ENCODE measurements at places on chromosomes 3 and 15.

GRCh38 chr3:37256447-37256846, 82.1 kb upstream of the LRRFIP2 start:
- no peak for DNase-seq

GRCh38 chr3:37147666-37148065, 26.7 kb downstream of the LRRFIP2 start:
- no peak for DNase-seq

DNA sequence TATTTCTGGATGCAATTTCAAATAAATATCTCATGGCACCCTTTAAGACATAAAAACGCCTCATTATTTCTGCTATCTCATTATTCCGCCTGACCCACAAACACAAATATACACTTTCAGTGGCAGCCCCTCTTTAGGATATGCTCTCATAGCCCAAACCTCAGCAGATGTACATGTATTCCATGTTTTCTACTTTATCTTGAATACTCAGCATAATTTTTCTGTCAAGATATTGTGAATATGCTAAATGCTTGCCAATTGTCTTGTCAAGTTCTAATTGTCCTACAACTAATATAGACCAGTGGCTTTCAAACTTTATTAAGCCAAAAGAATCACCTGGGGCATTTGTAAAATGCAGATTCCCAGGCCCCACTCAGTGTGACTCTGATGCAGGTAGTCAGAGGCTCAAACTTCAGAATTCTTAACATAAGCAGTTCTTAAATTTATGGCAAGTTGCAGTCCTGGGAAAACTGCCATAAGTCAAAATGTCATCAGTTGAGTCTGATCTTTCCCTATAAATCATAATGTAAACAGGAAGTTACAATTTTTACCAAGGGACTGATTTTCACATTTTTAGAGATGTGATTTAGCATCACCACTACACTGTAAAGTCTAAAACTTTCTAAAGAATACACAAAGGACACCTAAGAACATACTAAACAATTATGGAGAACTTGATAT, 135.1 kb downstream of the TBL1XR1 start:
- DNase-seq: no peak

DNA sequence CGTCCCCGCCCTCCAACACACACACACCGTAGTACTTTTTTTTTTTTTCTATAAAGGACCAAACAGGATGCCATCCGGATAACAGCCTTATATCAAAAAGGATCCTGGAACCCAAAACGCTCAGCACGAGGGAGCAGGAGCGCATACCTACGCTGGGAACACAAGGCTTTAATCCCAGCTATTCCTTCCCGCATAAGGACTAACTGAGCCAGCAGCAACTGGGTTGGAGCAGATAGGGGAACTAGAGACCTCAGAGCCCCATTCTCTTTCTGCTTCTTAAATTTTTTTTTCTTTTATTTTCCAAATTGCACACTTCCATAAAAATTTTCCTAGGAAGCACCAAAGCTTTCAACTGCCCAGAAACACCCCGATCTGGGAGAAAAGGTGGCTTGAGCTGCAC, 1.3 kb downstream of the TRANK1 start:
- DNase-seq: no peak

DNA sequence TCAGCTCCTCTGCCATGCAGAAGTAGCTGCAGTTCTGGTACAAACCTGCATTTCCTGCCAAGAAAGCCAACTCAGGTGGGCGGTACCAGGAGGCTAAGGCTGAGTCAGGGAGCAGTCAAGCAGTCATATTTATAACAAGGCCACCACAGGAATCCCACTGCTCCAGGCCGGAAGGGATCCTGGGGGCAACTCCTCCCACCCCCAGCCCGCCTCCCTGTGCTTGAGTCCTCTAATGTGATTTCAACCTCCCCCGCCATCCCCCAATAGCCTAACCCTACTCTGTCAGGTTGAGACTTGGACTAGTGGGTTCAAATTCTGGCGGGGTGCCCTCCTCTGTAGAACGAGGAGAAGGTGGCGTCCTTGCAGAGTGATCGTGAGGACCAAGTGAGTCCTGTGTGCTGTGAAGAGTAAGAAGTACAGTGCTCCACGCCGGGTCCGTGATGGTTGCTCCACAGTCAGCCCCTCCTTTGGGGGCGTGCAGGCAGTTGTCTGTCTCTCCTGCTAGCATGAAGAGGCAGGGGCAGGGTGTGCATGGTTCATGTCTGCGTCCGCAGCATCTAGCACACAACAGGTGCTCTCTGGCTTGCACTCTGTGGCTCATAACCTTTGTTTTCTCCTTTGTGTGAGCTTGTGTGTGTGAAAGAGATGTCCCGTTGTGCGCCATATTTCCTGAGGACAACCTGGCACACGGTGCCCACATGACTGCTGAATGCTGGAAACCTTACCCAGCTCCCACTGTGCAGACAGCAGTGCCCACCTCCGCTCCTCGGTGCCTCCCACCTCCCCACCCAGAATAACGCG, 78.3 kb downstream of the SMAD6 start:
- no peak for DNase-seq

DNA sequence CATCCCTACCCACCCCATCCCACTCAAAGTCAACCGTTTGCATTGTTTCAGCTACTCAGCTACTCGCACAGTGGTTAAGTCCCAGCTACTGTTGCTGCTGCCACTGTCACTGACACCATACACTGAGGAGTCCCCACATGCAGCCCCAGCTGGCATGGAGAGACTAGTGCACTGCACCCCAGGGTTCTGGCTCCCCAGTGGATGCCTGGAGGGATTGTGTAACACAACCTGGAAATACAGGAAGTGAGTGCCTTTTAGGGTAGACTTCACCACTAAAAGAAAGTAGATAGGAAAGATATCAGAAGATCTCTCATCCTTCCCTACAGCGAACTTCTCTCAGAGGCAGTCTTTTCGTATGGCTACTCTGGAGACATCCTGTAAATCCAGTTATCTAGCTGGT, 169.2 kb upstream of the STRIT1 start:
- no peak for DNase-seq

- no peak for DNase-seq
These were observed 72.2 kb downstream of the SMAD6 start for GRCh38 chr15:66774001-66774814.

- no peak for DNase-seq
These were observed 58.4 kb downstream of the IQSEC1 start for GRCh38 chr3:13014755-13015285.
